ENCODE measurements at places on chromosomes 4 and X.

DNA sequence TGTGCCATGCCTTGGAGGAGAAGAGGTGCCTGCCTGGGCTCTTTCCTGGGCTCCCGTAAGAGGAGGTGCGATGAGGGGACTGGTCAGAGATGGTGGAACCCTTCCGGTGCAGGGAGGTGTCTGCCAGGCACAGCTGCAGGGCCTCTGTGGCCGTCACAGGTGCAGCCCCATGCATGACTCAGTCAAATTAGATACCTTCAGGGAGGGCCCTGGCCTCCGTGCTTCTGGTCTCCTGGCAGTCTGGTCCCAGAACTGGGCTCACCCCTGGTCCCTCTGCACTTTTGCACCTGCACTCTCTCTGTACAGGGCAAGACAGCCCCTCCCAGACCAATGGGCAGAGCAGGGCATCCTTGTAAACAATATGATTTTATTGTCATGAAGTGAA, 49.9 kb upstream of the LRPAP1 start:
- DNase-seq = no peak

- no peak for DNase-seq
Observed at GRCh38 chrX:2967998-2968909, 38.1 kb upstream of the ARSH start.

DNA sequence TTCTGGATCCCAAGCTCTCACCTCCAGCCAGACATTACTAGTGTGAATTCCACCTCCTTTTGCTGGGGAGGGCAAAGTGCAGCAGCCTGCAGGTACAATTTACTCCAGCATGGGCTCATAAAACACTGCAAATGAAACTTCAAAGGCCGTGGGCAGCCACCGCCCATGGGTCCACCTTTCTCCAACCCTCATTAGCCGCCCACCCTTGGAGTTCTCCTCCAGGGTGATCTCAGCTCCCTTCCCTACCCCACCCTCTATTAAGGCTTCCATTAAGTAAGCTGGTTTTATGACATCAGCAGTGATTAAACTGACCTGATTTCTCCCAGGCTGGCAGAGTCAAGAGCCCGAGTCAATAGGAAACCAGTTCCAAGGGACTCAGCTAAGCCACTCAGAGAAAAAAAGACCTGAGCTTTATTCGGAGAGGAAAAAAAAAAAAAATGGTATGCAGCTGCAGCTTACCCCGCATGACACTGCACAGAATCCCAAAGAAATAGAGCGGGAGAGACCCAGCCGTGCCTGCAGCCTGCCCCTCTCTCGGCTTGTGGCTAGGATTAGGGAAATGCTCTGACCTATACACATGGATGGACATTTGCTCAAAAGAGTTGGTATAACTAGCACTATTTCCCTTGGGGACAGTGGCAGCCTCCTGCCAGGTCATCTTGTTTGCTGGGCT, 319.6 kb downstream of the PTTG2 start:
- DNase-seq = no peak

- DNase-seq = no peak
Observed at GRCh38 chr4:173525118-173526011, 4.7 kb downstream of the HAND2 start.

GRCh38 chrX:65999563-66000148, 40.2 kb downstream of the VSIG4 start:
- DNase-seq = no peak

GRCh38 chr4:69497076-69497475, 1.4 kb upstream of the UGT2B4 start:
- DNase-seq = no peak

GRCh38 chr4:27218013-27218412, 357.4 kb downstream of the STIM2 start:
- no peak for DNase-seq

GRCh38 chr4:156746111-156746510, 225.5 kb downstream of the PDGFC start:
- DNase-seq = no peak

- peak; percentile 28 for DNase-seq
Observed at GRCh38 chr4:26120098-26120825, 200.6 kb upstream of the RBPJ start.

DNA sequence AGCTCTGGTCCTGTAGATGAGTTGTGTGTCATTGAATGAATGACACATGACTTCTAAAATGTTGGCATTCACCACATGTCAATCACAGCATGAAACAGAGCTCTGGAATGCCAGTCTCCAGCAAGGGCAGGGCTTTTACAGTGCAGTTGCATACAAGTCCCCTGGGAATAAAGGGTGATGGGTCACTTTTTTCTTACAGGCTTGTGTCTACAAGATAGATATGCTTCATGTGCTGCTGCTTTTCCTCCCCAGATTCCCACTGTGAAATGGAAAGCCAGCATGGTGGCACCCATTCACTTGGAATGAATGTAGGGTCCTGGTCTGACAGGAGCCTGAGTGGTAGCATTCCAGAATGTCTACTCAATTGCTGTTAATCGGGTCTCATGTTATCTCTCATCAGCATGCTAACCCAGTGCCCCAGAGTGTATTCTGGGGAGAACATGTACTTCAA, 159.1 kb upstream of the KIT start:
- DNase-seq = no peak

GRCh38 chr4:7653510-7654369, 219.0 kb upstream of the PSAPL1 start:
- no peak for DNase-seq

DNA sequence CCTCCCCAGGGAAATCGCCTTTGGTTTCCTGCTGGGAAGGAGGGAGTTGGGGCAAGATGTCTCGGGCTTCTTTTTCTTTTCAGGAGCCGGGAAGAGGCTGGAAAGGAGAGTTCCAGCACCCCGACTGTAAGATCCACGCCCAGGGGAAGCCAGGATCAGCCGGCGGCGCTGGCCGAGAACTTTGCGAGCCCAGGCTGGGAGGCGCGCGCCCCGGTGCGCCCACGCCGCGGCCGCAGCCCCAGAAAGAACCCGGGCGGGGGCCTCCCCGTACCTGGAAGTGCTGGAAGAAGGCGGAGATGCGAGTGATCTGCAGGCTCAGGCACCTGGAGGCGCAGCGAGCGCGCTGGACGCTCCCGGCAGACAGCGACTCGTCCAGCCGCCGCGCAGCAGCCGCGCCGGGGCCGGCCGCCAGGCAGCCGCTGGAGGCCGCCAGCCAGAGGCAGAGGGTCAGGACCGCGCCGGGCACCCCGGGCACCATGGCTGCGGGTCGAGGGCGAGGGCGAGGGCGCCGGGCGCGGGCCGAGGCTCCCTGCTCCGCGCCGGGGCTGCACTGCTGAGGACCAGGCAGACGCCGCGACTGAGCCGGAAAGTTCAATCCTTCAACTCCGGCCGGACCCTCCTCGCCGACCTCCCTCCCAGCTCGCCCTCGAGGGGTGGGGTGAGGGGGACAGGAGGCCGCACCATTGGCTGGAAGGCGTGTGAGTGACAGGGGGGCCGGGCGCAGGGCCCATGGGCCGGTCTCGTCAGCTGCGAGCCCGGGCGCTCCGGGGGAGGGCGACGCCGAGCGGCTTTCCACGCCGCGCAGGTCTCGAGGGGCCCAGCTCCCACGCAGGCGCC, at the start of gene ANOS1:
Gene ANOS1 (minus strand): TSS at position 579 of the 837 bp plus-strand sequence. CDS start 101 bp downstream, at position 478.
- peak; percentile 41 for DNase-seq

DNA sequence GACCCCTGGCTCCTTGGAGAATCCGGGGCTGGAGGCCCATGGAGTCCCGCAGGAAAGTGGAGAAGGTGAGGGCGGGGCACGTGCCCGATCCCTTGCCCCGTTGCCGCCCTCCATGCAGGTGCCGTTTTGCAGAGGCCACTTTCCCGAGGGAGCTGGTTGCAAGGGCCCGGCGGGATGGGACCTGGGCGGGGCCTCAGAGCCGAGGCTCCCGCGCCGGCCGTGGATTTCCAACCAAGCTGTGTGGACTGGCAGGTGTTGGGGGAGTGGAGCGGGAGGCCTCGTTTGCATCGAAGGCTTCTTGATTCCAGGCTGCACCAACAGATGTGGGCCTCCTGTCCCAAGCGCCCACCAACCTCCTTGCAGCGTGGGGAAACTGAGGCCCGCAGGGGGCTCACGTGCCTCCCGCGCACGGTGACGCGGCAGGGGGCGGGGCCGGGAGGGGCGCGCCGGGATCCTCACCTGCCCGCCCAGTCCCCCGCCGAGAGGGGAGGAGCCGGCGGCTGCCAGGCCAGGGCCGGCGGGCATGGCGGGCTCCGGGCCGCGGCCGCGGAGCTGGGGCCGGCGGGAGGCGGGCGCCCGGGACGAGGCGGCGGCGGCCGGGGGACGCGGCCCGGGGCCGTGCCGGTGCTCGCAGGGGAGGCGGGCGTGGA, 24.9 kb downstream of the SH3BP2 start:
- DNase-seq = peak; percentile 63

GRCh38 chr4:109067508-109068235, 234.8 kb downstream of the COL25A1 start:
- DNase-seq = no peak

GRCh38 chrX:134161162-134161561, 75.8 kb upstream of the CCDC160 start:
- no peak for DNase-seq

GRCh38 chr4:107736924-107737448, 17.0 kb upstream of the PAPSS1 start:
- DNase-seq = peak; percentile 7

DNA sequence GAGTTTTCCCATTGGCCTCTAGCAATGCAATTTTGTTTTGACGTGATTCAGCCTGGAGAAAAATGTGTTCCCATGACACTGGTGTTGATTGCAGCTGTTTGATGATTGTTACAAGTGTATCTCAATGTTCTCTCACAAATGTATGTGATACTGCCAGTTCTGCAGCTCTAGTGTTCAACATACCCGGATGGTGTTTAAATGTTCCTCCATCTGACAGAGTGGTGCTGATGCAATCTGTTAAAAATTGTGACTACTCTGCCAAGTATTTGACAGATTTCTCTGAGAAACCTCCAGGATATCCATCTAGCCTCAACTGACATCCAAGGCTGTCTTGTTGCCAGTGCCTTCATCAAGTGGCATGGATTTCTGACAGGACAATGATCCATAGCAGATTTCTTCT, 657.2 kb upstream of the DIAPH2 start:
- no peak for DNase-seq
